ENCODE measurements at places on chromosomes 7 and 10.

DNA sequence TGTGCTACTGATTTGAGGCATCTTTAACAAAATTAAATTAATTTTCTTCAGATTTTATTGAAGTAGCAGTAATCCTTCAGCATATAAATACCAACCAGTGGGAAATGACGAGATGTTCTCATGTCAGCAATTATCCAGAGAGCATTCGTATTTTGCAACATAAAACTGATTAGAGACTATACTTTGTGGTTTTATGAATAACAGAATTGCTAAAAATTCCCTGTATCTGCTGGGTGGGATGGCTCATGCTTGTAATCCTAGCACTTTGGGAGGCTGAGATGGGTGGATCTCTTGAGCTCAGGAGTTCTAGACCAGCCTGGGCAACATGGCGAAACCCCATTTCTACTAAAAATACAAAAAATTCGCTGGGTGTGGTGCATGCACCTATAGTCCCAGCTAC, 56.9 kb downstream of the ATAD1 start:
- DNase-seq, result no peak

DNA sequence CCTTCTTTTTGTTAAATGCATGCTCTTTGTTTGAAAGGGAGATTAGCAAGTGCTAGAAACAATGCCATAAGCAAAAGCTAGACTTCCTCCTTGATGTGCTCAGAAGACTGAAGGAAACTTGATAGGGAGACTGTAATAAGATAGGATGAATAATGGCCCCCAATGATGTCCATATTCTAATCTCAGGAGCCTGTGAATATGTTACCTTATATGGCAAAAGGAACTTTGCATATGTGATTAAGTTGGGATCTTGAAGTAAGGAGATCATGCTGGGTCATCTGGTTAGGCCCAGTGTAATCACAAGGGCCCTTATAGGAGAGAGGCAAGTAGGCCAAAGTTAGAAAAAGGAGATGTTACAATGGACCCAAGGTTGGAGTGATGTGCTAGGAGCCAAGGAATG, 13.6 kb upstream of the LIPM start:
- no peak for DNase-seq

GRCh38 chr10:74987339-74988053, 124.0 kb upstream of the SAMD8 start:
- no peak for DNase-seq

DNA sequence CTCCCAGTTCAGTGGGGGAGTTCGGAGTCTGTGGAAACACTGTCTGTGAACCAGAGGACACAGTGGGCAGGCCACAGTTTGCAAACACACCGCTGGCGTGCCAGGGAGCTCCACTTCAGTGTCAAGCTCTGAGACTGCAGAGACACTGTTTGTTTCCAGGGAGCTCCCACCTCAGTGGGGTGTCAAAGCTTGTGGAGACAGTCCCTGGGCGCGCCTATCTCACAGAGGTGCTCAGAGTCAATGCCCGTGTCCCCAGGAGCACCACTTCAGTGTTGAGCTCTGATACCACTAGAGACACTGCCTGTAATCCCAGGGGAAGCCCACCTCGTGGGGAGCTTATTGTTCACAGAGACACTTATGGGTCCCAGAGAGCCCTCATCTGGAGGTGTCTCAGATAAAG, 4.3 kb downstream of the MYO1G start:
- peak; percentile 32 for DNase-seq

DNA sequence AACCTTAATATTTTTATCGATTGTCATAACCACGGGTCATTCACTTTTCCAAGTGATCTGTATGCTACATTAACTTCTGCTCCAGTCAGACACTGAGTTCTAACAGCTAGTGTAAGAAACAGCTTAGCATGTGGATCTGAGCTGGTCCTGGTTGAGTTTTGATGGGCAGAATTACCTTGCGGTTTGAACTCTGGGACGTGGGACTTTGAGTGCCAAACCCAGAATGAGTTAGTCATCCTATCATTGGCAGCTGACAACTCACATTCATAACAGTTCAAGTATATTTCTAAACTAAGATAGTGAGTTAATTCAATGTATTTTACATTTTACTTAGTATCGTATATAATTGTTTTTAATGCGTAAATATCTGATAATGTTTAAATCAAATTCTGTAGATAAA, 43.2 kb downstream of the C7orf33 start:
- no peak for DNase-seq

All from aorta (tissue), 5 donors.